ENCODE measurements at places on chromosomes 3 and 15.

- DNase-seq, result no peak
Measured at GRCh38 chr3:78368636-78369345, 1328.9 kb downstream of the ROBO2 start.

DNA sequence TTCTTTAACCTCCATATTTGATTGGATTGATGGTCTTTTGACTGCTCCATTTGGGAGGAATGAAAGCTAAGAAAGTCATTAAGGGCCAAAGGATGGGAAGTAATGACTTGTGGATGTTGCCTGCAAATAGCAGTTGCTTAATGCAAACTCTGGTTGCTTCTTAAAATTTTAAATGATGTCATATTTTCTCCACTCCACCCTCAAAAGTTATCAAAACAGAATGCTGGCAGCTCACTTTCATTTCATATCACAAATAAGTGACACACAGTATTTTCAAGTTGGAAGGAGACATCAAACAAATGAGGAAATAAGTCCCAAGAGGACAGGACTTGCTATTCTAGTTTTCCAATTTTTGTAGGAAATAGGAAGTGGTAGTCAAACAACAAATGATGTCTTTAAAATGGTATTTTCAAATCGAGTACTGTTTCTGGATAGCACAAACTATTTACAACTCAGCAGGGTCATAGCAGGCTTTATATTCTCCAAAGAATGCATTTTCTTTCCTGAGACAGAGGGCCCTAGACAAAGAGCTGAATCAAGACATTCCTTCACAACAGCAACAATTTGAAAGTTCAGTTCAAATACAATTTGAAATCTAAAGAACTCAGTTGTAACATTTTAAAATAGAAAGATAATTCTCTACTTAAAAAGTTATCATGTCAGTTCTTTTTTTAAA is 165.1 kb upstream of the UBE2E1 start:
- no peak for DNase-seq

DNA sequence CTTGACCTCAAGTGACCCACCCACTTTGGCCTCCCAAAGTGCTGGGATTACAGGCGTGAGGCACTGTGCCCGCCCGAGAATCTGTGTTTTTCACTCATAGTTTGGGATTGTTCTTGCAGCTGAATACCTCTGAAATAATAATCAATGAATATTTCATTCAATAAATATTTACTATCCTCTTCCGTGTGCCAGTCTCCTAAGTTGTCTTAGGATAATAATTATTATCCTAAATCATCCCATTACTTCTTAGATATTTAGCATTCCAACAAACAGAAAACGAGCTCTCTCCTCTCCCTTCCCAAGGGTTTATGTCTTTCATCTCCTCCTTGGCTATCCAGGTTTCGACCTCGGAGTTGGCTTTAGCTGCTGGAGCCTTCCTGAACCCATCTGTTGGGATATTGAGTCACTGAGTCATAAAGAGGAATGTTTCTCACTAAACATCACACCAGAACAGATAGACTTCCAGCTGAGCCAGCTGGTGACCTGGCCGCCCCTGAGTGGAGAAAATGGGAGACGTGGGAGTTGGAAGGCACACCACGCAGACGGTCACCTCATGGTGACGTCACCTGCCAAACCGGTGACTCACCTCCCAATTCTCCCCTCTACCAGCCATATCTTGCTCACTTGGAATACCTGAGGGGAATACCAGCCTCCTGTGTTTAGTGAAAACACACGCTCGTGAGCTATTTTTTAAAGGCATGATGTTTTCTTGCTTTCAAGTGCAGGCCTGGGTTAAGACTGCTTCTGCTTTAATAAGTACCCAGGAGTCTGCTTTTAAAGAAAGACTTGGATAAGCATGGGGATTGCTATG is 43.9 kb downstream of the BHLHE40 start:
- no peak for DNase-seq

DNA sequence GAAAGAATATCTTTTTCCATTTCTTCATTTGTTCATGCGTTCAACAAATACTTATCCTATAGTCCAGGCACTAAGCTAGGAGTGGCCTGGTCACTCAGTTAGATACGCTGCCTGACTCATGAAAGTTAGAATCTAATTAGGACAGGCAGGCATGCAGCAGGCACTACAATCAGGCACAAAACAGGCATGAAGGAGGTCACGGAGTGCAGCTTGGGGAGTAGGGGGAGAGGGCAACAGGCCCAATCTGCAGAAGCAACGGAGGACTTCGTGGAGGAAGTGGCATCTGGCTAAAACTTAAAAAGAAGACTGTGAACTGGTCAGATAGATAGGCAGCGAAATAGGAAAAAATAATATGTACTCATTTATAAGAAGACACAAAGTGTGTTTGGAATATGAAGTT is 420.9 kb downstream of the MAGI1 start:
- DNase-seq, result no peak

DNA sequence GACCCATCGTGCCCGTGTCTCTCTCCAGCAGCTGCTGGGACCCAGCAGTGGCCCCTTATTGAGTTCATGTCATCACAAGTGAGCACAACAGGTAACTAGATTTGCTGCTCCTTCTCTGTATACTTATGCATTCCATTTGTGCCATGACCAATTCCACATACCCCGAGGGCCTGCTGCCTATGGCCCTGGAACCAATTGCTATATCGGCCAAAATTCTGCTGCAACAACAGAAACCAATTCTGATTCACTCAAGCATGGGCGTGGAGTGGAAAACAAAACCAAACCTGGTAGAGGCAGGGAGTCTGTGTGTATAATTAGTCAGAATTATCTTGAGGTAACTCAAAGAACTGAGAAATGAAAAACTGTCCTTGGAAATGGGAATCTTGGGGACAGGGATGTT is 516.6 kb downstream of the EPHB1 start:
- no peak for DNase-seq

- DNase-seq, result no peak
Measured at GRCh38 chr3:198065897-198066296, 105.9 kb downstream of the LMLN start.

DNA sequence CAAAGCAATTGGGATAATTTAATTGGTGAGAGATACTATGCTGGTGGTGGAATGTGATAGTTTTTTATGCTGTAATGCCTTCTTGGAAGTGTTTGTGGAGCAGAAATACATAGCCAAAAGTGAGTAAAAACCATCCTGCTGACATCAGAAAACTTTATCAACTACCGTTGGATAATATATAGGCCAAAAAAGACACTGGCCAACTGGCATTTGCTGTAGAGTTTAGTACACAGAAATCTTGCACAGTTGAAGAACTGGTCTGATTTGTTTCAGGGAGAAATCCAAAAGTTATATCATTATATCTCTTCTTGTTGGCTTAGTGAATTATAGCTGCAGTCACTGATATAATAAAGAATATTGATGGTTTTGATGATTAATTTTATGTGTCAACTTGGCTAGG is 507 bp upstream of the MINDY4B start:
- DNase-seq, result no peak
